Activated T-helper 1 cell treated with anti-CD3 and anti-CD28 coated beads, Interleukin-12 subunit alpha, Interleukin-12 subunit beta, Interleukin-2, Interleukin-4 antibody, amounts not matched to agents 30 ng/mL and 10 ng/mL and 1 ng/mL, durations not matched to agents 14 hours and 24 hours and 36 hours (primary cell): ENCODE measurements at places on chromosomes 16 and 17. TPM values are rescaled to one million over a fixed set of nuclear protein-coding genes. Genes with fewer than 3 reads are reported as not detected.

- peak within 1 kb of the TSS; percentile 58 for H3K27ac ChIP-seq
- H3K4me3 ChIP-seq, result peak within 1 kb of the TSS; percentile 82
- peak; percentile 71 for DNase-seq
- H3K4me1 ChIP-seq, result peaks cover 14% of the 10 kb centered on the region
- H3K36me3 ChIP-seq, result peaks cover 1% of the 10 kb centered on the region
Measured at GRCh38 chr16:29899516-29900101, at the start of gene SEZ6L2. TSS of gene SEZ6L2 (minus strand) at chr16:29899550. CDS start at chr16:29899019, 531 bp downstream.

DNA sequence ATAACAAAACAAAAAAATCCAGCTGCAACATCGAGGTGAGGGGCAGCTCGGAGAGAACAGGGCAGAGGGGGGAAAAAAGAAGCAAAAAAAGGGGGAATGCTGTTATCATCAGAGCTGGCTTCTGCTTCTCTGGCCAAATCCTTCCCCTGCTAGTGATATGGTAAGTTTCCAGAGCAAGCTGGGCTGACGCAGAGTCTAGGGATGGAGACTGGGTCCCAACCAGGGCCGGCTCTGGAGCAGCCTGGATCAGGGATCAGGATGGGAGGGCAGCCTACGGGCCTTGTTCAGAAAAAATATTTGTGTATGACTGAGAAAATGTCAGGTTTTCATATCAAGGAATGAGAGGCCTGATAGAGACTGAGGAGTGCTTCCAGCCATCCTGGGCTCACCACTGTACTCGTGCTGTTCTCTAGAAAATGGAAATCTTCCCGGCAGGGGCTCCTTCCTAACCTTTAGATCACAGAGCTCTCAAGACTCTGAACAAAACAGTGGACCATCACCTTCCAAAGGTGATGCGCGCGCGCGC, 726 bp upstream of the C1QTNF1 start:
- peak overlapping the region; percentile 47 for H3K4me3 ChIP-seq
- peaks cover 53% of the 10 kb centered on the region for H3K27me3 ChIP-seq
- H3K27ac ChIP-seq, result no peak overlapping the region
- peaks cover 4% of the 10 kb centered on the region for H3K4me1 ChIP-seq
- DNase-seq, result no peak
- no peaks in the 10 kb centered on the region for H3K36me3 ChIP-seq

DNA sequence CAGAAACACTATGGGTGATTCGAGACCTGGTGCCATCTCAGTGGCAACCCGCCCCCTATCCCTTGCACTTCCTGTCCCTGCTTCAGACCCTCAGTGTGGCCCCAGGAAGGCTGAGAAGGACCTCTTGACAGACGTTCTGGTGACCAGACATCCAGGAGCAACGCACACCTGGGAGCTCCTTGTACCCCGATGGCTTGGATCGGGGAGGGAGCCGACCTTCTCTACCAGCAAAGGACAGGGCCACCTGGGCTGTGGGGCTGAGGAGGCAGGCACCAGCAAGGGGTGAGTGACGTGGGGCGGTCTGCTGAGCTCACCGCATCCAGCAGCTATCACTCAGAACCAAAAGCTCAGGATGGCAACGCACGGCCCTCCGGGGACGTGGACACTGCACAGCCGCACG, 27.2 kb downstream of the UNKL start:
- H3K27ac ChIP-seq, result no peak overlapping the region
- DNase-seq, result no peak
- H3K4me3 ChIP-seq, result no peak overlapping the region
- H3K4me1 ChIP-seq, result no peaks in the 10 kb centered on the region
- H3K36me3 ChIP-seq, result peaks cover 3% of the 10 kb centered on the region
- no peaks in the 10 kb centered on the region for H3K27me3 ChIP-seq

DNA sequence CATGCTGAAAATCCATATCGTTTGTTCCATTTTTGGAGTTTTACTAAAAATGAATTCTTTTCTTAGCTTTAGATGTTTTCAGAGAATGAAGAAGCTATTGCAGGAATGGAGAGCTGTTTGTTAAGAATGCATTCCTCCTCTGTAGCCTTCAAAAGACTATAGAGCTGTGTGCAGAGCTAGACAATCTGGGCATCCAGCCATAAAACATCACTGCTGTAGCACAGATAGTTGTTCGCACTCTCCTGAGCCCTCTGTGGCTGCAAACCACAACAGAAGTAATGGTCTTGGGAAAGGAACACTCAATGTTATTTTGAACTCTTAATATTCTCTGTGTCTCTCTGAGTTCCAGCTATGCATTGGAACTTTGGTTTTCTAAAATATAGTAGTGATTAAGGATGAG, 4.9 kb downstream of the TNRC6C start:
- no peak for DNase-seq
- H3K4me3 ChIP-seq, result no peak overlapping the region
- peaks cover 5% of the 10 kb centered on the region for H3K36me3 ChIP-seq
- peaks cover 49% of the 10 kb centered on the region for H3K4me1 ChIP-seq
- H3K27me3 ChIP-seq, result no peaks in the 10 kb centered on the region

DNA sequence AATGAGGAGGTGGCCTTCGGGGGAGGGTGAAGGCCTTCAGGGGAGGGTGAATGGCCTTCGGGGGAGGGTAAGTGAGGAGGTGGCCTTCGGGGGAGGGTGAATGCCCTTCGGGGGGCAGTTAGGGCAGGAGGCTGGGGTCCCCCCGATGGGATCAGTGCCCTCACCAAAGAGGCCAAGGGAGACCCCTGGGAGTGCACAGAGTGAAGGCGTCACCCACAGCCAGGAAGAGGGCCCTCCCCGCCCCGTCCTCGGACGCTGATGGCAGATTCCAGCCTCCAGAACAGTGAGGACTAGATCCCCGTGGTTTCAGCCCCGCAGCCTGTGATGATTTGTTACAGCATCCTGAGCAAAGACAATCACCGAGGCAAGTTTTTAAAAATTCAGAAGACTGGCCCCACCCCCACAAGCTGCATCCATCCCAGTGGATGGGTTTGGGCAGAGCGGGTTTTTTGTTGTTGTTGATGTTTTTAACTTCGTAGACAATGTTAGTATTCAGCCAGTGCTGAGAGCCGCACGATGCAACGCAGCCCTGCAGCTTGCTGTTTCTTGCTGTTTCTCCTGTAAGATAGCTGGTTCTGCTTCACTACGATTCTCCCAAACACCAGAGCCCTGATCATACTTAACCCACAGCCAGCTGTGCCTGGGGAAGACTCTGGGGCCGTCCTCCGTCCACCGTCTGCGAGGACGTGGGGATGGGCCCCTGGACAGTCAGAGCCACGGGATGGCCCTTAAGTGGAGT, 40.7 kb upstream of the CBFA2T3 start:
- H3K27me3 ChIP-seq, result peaks cover 3% of the 10 kb centered on the region
- peaks cover 13% of the 10 kb centered on the region for H3K4me1 ChIP-seq
- no peak overlapping the region for H3K4me3 ChIP-seq
- DNase-seq, result no peak
- H3K36me3 ChIP-seq, result no peaks in the 10 kb centered on the region
- no peak overlapping the region for H3K27ac ChIP-seq

- no peak overlapping the region for H3K27ac ChIP-seq
- H3K4me1 ChIP-seq, result no peaks in the 10 kb centered on the region
- peaks cover 49% of the 10 kb centered on the region for H3K27me3 ChIP-seq
- no peak overlapping the region for H3K4me3 ChIP-seq
Measured at GRCh38 chr17:46854515-46854914, 3.1 kb downstream of the WNT9B start.

GRCh38 chr16:58577141-58577540, 52.5 kb downstream of the CNOT1 start:
- no peaks in the 10 kb centered on the region for H3K4me1 ChIP-seq
- peaks cover 65% of the 10 kb centered on the region for H3K36me3 ChIP-seq
- H3K27ac ChIP-seq, result no peak overlapping the region
- H3K27me3 ChIP-seq, result no peaks in the 10 kb centered on the region
- DNase-seq, result no peak
- H3K4me3 ChIP-seq, result no peak overlapping the region

GRCh38 chr16:69928856-69929400, 22.2 kb upstream of the CLEC18A start:
- no peak overlapping the region for H3K27ac ChIP-seq
- peaks cover 15% of the 10 kb centered on the region for H3K36me3 ChIP-seq
- DNase-seq, result no peak
- no peaks in the 10 kb centered on the region for H3K4me1 ChIP-seq

DNA sequence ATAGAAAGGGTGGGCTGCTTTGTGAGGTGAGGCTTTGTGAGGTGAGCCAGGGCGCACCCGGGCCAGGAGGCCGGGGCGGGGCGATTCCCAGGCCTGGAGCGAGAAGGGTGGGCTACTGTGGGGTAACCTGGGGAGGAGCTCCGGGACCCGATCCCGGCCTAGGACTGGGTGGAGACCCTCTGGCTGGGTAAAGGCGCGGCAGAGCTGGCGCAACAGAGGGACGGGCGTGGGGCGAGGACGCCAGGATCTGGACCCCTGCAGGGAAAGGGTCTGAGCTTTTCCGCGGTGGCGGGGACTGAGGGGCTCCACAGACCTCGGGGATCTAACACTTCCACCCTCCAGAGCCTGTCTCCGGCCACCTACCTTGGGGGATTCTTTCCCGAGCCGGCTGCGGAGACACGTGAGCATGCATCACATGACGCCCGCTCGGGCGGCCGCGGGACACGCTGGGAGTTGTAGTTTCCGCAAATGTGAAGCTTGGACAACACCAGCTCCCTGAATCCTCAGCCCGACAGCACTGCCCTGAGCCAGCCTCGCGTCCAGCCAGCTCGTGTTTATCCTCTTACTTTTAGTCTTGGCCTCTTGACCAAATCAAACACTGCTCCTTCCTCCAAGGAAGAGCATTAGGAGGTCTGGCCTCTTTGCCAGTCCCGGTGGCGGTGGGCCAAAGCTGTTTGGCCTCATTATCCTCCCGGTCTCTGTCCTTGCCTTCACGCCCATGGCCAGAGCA, at the start of gene SLC38A7:
TSS of gene SLC38A7 (minus strand) at position 417 of the 730 bp plus-strand sequence. CDS start 4,644 bp downstream, outside the sequence.
- peak within 1 kb of the TSS; percentile 77 for H3K27ac ChIP-seq
- H3K27me3 ChIP-seq, result peaks cover 7% of the 10 kb centered on the region
- peak; percentile 72 for DNase-seq
- peak within 1 kb of the TSS; percentile 90 for H3K4me3 ChIP-seq
- peaks cover 14% of the 10 kb centered on the region for H3K4me1 ChIP-seq

DNA sequence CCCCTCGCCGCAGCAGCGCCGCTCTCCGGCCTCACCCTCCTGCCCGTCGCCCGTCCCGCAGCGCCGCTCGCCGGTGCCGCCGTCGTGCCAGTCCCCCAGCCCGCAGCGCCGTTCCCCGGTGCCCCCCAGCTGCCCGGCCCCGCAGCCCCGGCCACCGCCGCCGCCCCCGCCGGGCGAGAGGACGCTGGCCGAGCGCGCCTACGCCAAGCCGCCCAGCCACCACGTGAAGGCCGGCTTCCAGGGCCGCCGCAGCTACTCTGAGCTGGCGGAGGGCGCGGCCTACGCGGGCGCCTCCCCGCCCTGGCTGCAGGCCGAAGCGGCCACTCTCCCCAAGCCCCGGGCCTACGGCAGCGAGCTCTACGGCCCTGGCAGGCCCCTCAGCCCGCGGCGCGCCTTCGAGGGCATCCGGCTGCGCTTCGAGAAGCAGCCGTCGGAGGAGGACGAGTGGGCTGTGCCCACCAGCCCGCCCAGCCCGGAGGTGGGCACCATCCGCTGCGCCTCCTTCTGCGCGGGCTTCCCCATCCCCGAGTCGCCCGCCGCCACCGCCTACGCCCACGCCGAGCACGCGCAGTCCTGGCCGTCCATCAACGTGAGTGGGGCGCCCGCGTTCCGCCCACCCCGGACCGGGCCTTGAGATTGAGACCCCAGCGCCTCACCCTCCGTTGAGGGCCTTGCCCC, 15.0 kb downstream of the TBKBP1 start:
- no peak for DNase-seq
- no peaks in the 10 kb centered on the region for H3K27me3 ChIP-seq
- H3K4me3 ChIP-seq, result no peak overlapping the region
- no peak overlapping the region for H3K27ac ChIP-seq
- peaks cover 21% of the 10 kb centered on the region for H3K36me3 ChIP-seq

DNA sequence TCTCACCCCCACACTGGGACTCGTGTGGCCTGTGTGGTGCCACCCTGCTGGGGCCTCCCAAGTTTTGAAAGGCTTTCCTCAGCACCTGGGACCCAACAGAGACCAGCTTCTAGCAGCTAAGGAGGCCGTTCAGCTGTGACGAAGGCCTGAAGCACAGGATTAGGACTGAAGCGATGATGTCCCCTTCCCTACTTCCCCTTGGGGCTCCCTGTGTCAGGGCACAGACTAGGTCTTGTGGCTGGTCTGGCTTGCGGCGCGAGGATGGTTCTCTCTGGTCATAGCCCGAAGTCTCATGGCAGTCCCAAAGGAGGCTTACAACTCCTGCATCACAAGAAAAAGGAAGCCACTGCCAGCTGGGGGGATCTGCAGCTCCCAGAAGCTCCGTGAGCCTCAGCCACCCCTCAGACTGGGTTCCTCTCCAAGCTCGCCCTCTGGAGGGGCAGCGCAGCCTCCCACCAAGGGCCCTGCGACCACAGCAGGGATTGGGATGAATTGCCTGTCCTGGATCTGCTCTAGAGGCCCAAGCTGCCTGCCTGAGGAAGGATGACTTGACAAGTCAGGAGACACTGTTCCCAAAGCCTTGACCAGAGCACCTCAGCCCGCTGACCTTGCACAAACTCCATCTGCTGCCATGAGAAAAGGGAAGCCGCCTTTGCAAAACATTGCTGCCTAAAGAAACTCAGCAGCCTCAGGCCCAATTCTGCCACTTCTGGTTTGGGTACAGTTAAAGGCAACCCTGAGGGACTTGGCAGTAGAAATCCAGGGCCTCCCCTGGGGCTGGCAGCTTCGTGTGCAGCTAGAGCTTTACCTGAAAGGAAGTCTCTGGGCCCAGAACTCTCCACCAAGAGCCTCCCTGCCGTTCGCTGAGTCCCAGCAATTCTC, 27.4 kb downstream of the STH start:
- H3K4me1 ChIP-seq, result peaks cover 18% of the 10 kb centered on the region
- H3K27me3 ChIP-seq, result no peaks in the 10 kb centered on the region
- no peak for DNase-seq
- H3K27ac ChIP-seq, result peak overlapping the region; percentile 21

DNA sequence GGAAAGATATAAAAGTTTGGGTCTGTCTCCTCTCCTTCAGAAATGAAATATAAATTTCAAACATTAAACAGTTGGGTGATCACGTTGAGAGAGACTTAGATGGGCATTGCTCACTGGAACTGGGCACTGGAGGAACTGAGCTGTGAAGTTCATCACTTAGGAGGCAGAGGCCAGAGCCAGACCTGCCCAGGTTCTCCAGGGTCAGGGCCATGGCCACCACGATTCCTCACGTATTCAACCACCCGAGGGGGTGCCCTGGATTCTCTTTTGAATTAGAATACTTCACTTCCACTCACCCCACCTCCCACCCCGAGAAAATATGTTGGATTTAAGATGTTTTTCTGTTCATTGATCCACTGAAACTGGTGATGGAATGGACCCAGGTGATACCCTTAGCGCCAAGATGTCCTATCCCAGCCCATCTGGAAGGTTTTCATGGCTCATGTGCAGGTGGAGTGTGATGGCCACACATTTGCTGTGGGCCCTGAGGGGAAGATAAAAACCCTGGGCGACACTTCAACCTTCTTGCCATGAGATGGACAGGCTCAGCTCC, 6.1 kb downstream of the PRR29 start:
- peaks cover 9% of the 10 kb centered on the region for H3K36me3 ChIP-seq
- H3K4me1 ChIP-seq, result peaks cover 23% of the 10 kb centered on the region
- no peak overlapping the region for H3K4me3 ChIP-seq
- no peak overlapping the region for H3K27ac ChIP-seq

- no peak overlapping the region for H3K4me3 ChIP-seq
- no peaks in the 10 kb centered on the region for H3K36me3 ChIP-seq
- H3K27me3 ChIP-seq, result peaks cover 12% of the 10 kb centered on the region
Measured at GRCh38 chr17:56521414-56522141, 71.9 kb upstream of the NOG start.

HCRT gene
- not detected in 2 replicates for total RNA-seq

DNAH2 gene
- total RNA-seq, result not detected in 2 replicates

C17orf78 gene
- not detected in 2 replicates for total RNA-seq

SCARF1 gene
- total RNA-seq, result 7.3 and 9.3 TPM in 2 replicates

RASL10B gene
- 1.0 and 1.3 TPM in 2 replicates for total RNA-seq

NPIPB5 gene
- 366 and 367 TPM in 2 replicates for total RNA-seq

JPT1 gene
- total RNA-seq, result 271 and 299 TPM in 2 replicates

CDC6 gene
- 130 and 135 TPM in 2 replicates for total RNA-seq

HLF gene
- 0.36 and 0.54 TPM in 2 replicates for total RNA-seq
